ENCODE measurements at places on chromosomes 13 and 19. TPM values are rescaled to one million over a fixed set of nuclear protein-coding genes. Genes with fewer than 3 reads are reported as not detected.

Gene EBI3
- total RNA-seq, result 1.5 TPM

Gene PSG2
- total RNA-seq, result not detected

Gene NFKBIB
- total RNA-seq, result 20.0 TPM

Gene TNNI3
- not detected for total RNA-seq

Gene DNAAF3
- 1.6 TPM for total RNA-seq
